Umbilical cord (tissue), 2 donors: ENCODE measurements at places on chromosomes 5 and 9.

GRCh38 chr9:96320749-96321280 is 18.8 kb upstream of the HSD17B3 start:
- DNase-seq, result no peak

DNA sequence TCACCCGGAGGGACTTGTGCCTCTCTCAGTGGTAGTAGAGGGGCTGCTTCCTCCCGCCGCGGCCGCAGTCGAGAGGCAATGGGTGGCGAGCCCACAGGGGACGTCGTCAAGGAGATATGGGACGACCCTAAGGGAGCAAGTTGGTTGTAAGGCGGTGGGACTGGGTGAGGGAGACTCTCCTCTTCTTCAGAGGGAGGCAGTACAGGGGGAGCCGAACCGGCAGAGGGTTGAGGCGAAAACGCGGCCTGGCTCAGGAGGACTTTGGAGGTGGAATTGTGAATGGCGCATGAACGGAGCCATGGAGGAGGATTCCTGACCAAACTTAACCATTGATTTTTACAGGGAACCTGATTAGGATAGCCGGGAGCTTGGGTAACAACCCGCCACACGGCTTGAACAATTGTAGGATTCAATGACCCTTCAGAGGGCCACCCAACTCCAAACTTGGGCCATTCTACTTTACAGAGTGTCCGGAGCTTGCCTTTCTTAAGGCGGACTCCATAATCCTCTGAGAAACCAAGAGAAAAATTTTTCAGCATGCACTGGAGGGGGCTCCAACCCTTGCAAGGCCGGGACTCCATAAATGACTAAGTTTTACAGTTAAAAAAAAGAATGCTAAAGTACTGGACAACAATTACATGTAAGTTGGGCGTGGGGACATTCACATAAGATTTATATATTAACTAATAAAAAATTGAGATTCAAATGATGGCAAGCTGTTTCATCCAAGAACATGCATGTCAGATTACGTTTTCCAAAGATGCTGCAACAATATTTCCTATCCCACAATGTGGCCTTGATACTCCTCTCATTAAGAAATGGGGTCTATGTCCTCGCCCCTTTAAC is 19.4 kb upstream of the RHOBTB3 start:
- DNase-seq, result no peak

GRCh38 chr5:168302785-168303184 is 11.3 kb downstream of the WWC1 start:
- no peak for DNase-seq

DNA sequence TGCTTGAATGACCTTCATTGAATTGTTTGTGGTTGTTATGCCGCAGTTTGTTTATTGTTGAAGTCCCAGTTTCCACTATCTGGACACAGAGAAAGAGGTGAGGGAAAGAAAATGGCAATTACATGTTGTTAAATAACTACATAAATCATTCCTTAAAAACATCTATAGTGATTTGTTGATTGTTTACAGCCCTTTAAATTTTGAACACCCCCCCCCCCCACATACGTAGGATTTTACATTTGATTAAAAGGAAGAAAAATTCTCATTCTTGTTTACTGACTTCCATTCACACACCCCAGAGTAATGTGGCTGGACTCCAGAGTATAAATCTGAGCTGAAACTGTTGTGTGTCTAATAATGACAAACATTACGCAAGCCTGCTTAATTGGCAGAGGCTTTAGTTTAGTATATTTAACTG is 87.1 kb upstream of the FAM174A start:
- no peak for DNase-seq

GRCh38 chr9:18114559-18115475 is 359.1 kb upstream of the ADAMTSL1 start:
- DNase-seq, result peak; percentile 52

- no peak for DNase-seq
Measured at GRCh38 chr5:2021484-2022176, 138.9 kb upstream of the IRX4 start.

DNA sequence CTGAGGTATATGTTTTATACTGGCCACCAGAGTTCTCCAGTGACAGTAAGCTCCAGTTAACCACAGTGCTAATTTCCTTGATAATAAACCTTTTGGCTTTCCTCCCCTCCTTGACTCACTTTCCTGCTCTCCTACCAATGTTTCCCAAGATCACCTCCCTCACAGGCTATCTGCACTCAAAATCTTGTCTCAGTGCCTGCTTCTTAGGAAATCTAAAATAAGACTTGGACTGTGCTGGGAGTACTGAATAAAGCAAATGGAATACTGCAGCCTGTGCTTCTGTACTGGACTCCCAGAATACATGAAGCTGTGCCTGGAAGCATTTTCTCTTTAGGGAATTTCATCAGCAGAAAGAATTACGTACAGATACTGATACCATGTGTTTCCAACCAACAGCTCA is 1.7 kb upstream of the DCP2 start:
- no peak for DNase-seq

- no peak for DNase-seq
Measured at GRCh38 chr9:108272349-108272899, 583.4 kb downstream of the ACTL7B start.

DNA sequence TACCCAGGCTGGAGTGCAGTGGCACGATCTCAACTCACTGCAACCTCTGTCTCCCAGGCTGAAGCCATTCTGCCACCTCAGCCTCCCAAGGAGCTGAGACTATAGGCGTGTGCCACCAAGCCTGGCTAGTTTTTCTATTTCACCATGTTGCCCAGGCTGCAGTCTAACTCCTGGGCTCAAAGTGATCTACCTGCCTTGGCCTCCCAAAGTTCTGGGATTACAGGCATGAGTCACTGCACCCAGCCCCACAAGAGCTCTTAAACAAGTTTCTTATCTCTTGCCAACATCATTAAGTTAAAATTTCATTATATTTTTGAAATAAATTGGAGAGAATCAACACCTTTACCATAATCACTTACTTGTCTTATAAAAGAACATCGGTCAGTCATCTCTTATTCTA is 280.3 kb downstream of the ARHGEF28 start:
- DNase-seq, result no peak

GRCh38 chr9:123290764-123291163 is 22.4 kb upstream of the STRBP start:
- DNase-seq, result no peak

DNA sequence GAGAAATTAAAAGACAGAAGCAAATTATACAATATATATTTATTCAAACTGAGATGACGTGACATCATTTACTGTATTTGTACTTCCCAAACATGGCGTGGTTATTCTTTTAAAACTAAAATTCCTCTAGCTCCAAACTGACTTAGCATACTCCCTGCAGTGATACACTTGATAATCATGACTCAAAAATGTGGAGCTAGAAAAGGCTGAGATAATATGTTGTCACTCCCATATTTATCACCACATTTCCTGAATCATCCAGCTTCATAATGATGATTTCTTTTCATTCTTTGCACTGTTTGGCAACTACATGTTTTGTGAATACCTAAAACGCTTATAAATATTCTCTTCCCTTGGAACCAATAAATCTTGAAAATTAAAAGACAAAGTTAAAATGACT is 341.0 kb downstream of the EBF1 start:
- no peak for DNase-seq

- DNase-seq, result no peak
Measured at GRCh38 chr9:130785940-130786508, 49.0 kb upstream of the ABL1 start.

DNA sequence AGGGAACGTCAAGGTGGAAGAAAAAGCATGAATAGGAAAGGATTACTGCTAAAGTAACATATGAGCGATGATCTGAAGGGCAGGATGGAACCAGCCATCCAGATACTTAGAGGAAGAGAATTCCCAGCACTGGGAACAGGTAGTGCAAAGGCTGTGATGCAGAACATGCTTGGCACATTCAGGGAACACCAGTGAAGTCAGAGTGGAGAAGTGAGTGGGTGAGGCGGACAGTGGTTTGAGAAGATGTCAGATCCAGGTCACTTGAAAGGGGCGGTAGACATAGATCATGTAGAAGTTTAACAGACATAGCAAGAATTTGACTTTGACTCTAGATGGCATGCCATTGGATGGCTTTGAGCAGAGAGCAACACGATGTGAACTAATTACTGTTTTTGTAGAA is 374.2 kb downstream of the PDE4D start:
- DNase-seq, result no peak
